ENCODE measurements at places on chromosomes 11 and 22.

- DNase-seq: peak; percentile 53
Observed at GRCh38 chr11:12216671-12217374, 106.4 kb downstream of the MICAL2 start.

DNA sequence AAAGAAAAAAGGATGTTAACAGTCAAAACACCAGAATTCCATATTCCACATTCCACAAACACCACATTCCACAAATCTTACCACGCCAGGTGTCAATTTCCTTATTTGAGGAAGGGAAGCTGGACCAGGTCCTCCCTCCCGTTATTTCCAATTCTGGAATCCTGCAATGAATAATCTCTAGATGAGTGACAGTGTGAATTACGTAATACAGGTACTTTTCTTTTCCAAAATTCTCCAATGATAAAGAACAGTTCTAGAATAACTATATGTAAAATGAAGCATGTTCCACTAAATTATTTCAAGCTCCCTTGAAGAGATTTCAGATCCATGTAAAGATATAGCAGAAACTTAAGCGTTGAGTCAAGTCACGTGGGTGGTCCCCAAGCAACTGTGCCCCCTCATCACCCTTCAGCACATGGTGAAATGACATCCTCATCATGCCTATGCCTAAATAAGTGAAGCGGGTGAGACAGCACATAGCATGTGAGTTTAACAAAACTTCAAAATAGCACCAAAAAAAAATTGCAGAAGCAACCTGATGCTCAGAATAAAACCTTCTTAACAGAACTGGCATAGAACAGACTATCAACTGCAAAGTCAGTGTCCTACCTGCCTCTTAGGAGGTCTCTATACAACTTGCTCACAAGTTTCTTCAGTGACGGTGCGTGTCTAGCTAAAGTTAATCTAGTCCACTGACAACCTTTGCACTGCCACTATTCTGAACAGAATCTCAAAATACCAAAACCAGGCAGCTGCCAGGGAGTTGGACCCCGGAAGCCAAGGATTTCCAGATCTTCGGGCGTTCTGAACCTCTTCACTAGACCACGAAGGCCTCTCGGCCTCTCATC lies 876 bp downstream of the NFRKB start:
- DNase-seq: no peak

DNA sequence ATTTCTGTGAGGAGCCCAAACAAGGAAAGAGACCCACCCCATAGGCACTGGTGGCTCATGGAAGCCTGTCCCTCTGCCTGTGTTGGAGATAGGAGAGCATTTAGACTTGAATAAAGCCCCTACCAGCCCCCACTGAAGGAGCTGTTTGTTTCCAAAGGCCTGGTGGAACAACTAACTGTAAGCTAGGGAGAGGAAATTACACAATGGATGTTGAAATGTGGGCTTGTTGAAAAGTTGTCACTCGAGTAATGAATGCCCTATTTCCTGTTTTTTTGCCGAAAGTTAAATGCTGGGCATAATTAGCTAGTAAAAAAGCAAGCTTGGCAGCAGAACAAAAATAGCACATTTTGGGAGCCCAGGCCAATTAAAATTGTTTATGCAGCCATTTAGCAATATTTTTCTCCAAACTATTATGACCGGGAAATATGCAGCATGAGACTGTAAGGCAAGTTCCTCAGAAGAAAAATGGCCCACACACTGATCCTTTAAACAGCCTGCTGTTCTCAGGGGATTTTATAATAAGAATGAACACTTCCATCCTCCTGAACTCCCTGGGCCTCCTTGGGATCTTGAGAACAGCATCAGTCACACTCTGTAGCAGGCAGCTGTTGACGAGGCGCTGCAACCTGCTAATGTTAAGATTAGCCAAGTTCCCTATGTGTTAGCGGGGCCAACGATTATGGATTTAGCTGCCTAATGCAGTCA lies 38.6 kb upstream of the LMO2 start:
- no peak for DNase-seq

DNA sequence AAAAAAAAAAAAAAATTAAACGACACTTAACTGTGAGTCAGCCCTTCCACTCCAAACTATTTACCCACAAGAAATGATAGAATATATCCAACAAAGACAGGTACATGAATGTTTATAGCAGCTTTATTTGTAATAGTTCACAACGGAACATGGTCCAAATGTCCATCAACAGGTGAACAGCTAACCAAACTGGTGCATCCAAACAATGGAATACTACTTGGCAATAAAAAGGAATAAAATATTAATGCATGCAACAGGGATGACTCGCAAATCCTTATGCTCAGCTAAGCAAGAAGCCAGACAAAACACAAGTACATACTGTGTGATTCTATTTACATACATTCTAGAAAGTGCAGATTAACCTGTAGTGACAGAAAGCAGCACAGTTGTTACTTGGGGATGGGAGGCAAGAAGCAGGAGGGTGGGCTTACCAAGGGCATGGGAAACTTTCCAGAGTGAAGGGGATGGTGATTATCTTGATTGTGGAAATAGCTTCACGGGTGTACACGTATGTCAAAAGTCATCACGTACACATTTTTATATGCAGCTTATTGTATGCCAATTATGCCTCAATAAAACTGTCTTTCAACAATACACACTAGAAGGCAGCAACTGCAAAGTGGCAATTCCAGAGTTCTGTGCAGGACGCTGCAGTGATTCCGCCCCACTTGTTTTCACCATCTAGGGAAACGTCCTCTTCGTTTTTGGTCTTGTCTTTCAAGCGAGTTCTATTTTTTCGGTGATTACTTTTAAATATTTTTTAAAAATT lies 6.7 kb upstream of the SF1 start:
- no peak for DNase-seq

DNA sequence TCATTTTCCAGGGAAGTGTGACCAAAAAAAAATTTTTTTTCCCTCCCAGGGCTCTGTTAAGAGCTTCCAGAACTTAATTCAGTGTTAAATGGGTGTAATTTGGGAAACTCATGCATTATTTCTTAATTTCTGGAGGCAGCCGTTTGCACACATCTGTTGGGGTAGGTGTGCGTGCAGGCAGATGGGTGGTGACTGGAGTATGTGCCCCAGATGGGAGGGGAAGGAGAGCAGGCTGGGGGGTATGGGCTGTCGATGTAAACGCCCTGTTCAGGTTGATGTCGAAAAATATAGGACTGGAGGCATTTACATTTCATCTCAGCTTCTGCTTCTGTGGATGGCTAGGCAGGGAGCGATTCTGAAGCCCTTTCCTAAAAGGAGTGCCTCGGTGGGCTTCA lies 13.7 kb upstream of the SHISAL1 start:
- no peak for DNase-seq

DNA sequence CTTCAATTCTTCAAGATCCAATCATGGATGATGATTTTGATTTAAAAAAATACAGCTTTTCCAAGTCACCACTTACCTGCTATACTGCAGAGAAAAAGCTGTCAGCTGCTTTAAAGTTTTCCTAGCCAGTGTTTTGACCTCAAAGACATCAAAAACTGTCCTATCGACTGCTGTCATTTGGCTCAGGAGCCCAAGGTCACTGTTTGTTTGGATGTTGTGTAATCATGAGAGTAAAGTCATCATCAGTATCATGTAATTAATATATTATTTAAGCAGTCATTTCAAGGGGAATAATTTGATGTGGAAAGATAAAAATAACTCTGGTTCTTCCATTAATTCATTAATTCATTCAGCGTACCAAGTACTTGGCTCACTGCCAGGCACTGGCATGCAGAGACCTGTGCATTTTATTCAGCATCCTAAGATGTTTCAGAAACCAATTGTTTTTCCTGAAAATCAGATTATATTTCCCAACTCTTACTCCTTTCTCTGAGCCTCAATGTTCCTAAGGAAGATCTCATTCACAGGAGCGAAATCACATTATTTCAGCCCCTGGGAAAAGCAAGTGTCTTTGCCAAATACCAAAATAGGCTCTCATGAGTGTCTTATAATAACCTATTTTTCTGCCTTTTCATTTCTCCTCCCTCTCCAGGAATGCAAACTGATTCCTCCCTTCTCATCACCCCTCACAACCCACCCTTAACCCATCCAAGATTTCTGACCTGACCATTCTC lies 59.9 kb downstream of the SLC1A2 start:
- no peak for DNase-seq

GRCh38 chr11:64563966-64564365 lies 27.1 kb upstream of the SLC22A12 start:
- no peak for DNase-seq

DNA sequence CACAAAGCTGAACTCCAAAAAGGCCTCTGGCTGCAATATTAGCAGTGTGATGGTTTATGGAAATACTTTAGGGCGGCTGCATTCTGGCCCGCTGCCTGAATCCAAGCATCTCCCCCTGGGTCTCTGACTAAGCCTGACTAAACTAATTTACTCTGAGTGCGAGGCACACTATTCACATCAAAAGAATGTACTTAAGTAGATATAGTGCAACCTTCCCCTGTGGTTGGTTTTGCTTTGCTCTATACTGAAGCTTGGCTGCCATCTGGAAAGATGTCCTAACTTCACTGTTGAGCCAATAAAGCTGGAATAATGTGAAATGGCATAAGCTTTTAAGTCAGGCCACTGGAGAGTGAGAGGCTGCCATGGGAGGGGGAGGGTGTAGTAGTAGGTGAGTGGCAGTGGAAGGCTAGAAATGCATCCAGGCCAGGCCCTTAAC lies 321.6 kb downstream of the AASDHPPT start:
- peak; percentile 59 for DNase-seq

GRCh38 chr11:125111001-125111342 lies 454 bp downstream of the TMEM218 start:
- DNase-seq: no peak

DNA sequence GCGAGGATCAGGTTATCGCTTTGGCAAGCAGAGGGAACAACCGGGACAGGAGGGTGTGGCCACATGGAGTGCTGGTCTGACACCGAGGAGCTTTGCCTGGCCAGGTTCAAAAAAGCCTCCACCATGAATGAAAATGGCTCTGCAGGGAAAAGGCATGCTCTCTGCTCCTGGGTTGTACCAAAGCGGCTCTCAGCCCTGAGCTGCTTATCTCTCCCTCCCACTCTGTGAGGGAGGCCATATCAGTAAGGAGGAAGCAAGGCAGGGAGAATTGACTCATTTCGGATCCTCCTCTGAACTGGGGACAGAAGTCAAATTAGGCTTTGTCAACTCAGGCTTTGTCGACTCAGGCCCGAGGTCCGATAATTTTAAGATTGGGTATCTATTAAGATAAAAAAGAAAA lies 82.9 kb upstream of the CRTAM start:
- DNase-seq: no peak

DNA sequence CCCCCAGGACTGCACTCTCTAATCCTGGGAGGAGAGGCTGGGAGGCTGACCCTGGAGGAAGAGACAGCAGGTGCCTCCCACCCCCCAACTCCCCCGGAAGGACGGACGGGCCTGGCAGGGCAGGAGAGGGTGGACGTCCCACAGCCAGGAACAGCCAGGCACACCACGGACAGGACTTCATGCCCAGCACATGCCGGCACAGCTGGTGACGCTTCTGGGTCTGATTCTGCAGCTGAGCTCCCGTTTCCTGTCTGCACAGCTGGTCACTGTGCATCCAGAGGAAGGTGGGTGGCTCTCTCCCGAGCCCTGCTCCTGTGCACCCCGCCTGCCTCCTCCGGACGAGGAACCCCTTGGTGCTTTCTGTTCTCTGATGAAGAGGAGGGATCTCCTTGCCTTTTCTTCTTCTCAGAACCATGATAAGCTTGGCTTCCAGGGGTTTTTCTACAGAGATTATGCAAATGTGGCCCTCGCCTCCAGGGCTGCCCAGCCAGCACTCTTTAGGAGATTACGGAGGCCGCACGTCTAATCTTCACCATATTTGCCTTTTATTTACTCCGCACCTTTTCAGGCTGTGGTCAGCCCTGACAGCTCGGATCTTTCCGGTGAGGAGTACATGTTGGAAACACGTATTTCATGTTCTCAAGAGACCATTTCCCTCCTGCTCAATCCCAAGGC lies 1295.8 kb downstream of the BRD1 start:
- no peak for DNase-seq

DNA sequence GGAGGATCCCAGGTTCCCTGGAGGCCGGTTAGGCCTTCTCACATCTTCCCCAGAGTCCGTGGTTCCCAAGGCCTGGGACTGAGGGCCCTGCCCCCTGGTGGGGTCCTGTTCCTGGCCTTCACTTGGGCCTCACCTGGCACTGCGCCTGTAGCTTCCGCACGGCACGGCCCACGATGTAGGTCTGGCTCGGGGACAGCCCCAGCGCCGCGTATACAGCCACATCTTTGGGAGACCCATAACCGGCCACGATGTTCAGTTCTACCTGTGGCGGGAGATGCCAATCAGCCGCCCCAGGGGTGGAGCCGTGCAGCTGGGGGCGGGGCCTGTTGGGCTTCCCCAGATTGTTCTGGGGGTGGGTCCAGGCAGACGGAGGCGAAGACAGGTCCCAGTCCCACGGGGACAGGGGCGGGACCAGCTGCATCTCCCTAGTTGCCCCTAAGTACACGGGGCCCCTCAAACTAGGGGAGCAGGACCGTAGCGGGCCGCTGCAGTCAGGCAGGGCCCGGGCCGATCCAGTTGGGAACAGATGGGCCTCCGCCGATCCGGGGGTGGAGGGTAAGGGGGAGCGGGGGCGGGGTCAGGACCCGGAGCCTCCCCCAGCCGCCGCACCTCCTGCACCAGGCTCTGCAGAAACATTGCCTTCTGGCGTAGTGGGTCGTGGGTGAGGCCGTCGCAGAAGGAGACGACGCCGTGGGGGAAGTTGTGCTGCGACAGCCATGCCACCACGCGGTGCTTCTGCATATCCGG lies 10.1 kb downstream of the AIP start:
- DNase-seq: no peak

DNA sequence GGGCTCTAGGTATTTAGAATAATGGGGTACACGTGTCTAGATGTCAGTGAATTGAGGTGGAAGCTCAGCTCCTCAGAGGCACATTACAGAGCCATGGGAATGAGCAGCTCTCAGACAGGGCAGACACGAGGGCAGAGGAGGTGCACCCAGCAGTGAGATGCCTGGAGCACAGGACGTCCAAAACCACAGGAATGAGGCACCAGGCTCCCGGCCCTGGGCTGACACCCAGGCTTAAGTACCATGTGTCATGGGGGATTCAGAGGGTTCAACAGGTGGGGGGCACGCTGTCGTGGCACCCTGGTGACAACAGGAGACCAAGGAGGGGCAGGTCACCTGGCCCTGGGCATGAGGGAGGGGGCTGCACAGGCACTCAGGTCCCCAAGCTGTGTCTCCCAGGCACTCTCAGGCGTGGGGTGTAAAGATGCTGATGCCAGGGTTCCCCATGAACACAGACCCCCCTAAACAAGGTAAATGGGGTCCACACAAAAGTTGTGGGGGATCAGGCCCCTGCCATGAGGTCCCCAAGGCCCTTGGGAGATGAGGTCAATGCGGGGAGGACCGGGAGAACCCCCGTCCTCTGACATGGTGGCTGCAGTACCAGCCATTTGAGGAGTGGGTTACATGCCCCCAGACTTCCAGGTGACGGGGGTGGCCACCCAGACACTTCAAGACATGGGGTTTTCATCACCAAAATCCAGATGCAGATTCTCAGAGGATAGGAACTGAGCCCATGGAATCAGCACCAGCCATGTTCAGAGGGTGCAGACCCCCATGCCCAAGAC lies 5.6 kb upstream of the SYT8 start:
- DNase-seq: no peak

DNA sequence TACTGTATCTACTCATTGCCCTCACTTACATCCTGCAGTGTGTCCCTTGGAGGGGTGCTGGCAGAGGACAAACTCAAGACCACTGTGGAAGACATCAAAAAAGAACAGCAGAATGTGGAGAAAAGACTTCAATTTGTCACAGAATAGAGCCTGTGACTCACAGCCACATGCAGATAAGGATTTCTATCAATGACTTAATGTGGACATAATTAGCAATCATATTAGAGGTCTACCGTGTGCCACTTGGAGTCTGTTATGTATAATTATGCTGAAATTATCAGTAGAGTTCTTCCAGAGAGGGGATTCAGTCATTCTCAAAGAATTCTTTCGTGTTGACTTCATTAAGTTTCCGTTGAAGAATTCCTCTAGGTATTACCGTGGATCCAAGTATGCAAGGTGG lies 473.5 kb downstream of the MIAT start:
- no peak for DNase-seq

Data from Right ventricle myocardium superior (tissue), 1 donor.